ELF-1 (cell line): ENCODE measurements at places on chromosomes 3 and 15.

DNA sequence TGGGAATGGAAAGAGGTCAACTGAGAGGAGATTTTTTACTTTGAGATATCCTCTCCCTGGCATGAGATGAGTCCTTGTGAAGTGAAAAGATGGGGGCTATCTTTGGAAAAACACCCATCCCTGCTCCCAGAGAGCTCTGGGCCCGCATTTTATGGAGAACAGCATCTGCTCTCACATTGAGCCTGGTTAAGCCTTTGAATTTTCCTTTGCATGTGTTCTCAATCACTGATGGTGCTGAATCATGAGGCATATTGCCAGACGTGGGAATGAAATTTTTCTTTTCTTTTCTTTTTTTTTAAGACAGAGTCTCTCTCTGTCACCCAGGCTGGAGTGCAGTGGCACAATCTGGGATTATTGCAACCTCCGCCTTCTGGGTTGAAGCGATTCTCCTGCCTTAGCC, 24.4 kb downstream of the TMEM45A start:
- no peak for DNase-seq

DNA sequence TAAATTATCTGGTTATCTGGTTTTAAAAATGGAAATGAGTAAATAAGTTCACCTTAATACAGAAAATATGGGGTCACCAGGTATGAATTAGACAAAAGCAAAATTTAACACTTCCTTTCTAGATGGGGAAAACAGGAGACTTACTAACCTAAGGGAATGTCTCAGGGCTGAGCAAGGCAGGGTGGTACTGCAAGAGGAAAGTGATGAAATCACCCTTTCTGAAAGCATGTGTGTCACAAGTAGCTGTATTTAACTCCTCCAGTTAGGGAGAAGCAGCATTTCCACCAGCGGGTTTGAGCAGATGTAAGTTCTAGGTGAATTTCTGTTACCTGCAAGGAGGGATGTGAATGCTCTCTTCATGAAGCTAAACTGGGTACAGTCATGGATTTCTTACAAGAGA, 629.1 kb downstream of the MECOM start:
- DNase-seq, result no peak

GRCh38 chr15:68655686-68656437, 77.1 kb downstream of the CORO2B start:
- no peak for DNase-seq

DNA sequence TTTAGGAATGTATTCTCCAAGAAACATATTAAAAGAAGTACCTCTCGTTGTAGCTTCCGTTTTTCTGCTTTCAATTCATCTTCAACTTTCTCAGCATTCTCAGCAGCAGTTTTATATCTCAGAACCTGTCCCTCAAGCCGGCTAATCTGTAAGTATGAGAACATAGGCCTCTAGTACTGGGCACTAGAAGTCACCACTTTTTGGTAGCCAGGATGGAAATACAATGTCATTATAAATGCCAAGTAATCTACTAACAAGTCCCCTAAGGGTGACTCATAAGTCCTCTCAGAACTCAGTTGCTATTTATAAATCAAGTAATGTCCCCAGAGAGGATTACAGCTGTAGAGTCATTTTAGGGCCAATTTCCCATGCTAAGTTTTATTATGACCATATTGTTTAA, 61.1 kb downstream of the MLH1 start:
- DNase-seq, result no peak

- no peak for DNase-seq
These were observed 6.4 kb downstream of the SUCNR1 start for GRCh38 chr3:151879679-151880415.

- DNase-seq, result no peak
These were observed 4.8 kb upstream of the HCLS1 start for GRCh38 chr3:121665488-121665887.

DNA sequence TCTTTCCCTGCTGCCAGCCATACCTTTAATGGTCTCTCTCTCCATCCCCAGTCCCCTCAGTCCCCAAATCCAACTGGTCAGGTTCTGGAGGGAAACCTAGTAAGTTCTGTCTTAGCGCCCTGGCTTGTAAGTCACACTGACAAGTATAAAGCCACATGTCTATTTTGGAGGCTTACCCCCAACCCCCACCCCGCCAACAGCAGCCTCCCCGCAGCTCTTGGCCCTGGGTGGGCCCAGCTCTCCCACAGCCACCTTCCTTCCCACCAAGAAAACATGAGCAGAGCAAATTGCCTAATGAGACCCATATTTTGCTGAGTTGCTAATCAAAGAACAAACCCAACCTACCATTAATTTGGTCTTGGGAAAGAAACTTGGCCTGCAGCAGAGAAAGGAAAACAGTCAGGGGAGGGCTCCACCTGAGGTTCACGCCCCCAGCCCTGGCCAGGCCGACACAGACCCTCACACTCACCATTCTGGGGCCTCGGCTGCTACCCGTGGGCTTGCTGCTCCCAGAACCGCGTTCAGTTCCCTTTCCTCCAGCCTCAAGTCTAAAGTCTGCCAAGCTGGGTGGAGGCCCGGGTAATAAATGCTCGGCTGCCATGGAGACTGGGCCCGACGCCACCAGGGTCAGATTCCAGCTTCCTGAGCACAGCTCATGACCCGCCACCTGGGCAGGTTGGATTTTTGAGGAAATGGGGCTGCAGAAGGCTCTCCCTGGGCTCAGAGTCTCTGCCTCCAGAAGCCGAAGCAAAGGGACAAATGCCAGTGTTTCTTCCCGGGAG, at the start of gene CALML4:
Gene CALML4, minus strand, starts transcription at position 557 of the 782 bp plus-strand sequence. Its CDS starts 85 bp downstream, at position 472.
- DNase-seq, result no peak

DNA sequence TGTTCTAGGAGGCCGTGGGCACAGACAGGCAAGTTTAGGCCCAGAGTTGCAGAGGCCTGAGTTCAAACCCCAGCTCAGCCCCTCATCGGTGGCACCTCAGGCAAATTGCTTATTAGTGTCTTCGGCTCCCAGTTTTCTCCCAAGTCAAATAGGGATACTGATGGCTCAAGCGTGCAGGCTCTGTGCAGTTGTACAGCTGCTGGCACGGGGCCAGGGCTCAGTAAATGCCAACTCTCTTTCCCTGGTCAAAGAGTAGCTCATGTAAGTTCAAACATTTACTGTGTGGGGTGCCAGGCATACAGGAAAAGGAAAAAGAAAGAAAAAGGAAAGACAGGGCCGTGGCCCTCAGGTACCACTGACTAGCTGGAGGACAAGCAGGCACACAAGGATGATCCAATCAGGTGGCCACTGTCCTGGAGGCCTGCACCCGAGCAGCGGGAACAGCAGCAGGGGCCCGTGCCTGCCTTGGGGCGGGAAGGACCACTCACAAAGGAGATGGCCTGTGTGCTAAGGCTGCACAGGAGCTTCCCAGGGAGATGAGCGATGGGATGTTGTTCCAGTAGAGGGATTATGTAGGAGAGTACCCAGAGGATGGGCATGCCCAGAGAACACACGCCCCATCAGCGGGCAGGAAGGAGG, 70.8 kb downstream of the TBC1D2B start:
- DNase-seq, result no peak
